Sigmoid colon (tissue), 7 donors: ENCODE measurements at places on chromosomes 3 and 15. TPM values are rescaled to one million over a fixed set of nuclear protein-coding genes. Genes with fewer than 3 reads are reported as not detected.
A peak's percentile ranks its signal among the peaks of the same experiment; 100 is the strongest.

The MGA gene
- polyA plus RNA-seq: 2.4 TPM

The TGM4 gene
- polyA plus RNA-seq: not detected

The RARB gene
- 1.2 TPM for polyA plus RNA-seq

The GOLGA6L26 gene
- polyA plus RNA-seq: 0.60 TPM

The MYL3 gene
- 8.4 TPM for polyA plus RNA-seq

The CACNA2D2 gene
- not detected for polyA plus RNA-seq

The CORO2B gene
- polyA plus RNA-seq: 2.5 TPM

The ITGA11 gene
- 0.71 TPM for polyA plus RNA-seq

The TMEM158 gene
- polyA plus RNA-seq: 0.69 TPM

The TM4SF1 gene
- polyA plus RNA-seq: 18.0 TPM

DNA sequence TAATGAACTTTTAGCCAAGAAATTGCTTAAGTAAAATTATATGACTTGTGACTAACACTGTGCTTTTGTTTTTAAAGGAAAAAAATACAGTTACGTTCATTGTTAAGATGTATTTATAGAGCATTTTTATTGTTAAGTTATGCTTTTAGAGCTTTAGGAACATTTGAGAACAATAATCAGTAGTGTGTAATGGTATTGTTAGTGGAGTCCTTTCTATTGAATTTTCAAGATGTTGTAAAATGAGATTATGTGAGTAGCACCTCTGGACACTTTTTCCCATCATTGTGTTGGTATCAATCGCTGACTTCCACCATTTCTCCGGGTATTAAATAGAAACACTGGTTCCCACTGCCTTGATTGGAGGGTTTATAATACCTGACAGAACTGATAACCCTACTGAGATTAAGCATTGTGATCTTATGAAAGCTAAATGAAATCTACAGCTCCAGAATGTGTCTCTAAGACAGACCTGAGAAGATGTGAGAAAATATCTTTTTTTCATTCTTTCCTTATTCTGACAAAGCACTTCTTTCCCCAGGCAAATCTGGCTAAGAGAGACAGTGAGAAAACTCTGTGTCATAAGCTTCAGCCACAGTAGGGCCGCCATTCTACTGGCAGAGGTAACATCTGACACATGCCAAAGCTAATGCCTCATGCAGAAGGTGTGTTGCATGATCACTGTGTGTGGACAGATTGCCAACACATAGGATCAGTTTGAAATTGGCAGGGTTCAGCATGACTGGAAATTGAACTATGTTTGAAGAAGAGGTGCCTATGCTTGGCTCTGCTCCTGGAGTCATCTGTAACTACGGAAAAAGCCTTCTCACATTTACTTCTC, 610.8 kb downstream of the MECOM start:
- no peak for DNase-seq

- DNase-seq: no peak
Measured at GRCh38 chr3:177348974-177349373, 151.7 kb upstream of the TBL1XR1 start.

DNA sequence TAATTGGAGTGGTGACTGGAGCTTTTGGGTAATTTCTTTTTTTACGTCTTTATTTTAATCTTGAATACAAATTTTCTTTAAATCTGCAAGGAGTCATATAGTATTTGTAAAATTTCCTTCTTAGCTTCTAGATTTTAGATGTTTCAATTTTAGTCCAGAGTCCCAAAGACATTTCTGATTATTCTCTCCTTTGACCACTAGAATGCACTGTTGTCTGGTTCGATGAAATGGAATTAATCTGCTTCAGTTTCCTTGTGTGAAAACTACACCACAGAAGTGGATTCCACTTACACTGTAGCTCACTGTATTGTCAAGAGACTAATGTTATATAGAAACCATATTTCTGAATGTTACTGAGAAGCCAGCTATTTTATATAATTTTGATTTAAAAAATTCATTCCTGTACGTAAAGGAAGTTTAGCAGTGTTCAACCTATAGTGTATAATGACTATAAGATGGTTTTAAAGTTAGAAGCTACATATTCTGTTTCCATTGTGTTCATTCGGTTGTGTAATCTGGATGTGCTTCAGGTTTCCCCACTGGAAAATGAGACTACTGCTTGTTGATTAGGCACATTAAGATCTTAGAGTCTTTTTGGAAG, 6.1 kb downstream of the GRAMD1C start:
- no peak for DNase-seq

GRCh38 chr15:80136854-80137253, 15.9 kb upstream of the FAH start:
- DNase-seq: no peak

GRCh38 chr15:52636459-52636858, 42.7 kb downstream of the ATOSA start:
- no peak for DNase-seq

DNA sequence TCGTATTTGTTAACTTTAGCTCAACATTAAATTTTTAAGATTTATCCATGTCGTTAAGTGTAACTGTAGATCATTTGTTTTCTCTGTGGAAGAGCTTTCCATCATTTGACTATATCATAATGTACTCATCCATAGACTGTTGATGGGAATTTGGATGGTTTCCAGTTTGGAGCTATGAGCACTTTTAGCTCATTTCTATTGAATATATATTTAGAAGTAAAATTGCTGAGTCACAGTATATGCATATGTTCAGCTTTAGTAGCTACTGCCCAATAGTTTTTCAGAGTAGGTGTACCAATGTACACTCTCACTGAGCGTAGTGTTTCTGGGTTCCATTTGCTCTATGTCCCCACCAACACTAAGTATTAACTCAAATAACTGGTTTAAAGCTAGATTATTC, 263.0 kb downstream of the ULK4 start:
- DNase-seq: no peak

DNA sequence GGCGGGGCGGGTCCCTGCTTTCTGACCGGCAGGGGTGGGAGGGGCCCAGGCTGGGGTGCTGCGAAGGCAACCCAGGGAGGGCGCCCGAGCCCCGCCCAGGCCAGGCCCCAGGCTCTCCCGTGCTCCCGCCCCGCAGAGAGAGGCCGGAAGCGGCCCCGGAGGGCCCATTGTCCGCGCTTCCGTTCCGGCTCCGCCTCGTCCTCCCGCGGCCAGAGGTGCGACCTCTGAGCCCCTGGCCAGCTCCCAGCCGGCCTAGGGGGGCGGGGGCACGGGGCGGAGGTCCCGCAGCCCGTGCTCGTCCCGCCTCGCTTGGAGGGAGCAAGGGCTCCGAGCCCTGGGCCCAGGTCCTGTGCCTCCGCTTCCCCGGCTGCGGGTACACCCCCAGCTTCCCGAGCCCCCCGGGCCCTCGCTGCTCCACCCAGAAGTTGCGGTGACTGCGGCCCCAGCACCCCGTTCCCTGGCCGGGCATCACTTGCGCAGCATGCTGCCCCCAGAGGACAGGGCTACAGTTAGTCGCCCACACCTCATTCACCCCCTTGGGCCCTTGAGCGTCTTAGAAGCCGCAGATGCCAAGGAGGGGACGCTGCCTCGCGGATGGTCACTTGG, 20.4 kb upstream of the PLXND1 start:
- peak; percentile 96 for DNase-seq

DNA sequence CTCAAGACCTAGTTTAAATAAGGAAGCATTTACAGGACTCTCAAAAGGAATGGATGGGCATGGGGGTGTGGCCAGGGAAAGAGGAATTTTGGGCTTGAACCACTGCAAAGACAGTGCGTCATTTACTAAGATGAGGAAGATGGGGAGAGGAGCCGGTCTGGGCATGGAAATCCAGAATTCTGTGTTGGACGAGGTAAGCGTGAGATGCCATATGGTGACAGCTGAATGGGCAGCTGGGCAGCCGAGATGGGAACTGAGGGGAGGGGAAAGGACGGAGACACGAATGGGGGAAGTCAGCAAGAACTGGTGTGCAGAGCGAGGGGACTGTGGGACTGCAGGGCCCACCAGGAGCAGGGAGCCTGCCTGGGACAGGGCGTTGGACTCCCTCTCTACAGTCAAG, 24.2 kb downstream of the TMEM44 start:
- no peak for DNase-seq

DNA sequence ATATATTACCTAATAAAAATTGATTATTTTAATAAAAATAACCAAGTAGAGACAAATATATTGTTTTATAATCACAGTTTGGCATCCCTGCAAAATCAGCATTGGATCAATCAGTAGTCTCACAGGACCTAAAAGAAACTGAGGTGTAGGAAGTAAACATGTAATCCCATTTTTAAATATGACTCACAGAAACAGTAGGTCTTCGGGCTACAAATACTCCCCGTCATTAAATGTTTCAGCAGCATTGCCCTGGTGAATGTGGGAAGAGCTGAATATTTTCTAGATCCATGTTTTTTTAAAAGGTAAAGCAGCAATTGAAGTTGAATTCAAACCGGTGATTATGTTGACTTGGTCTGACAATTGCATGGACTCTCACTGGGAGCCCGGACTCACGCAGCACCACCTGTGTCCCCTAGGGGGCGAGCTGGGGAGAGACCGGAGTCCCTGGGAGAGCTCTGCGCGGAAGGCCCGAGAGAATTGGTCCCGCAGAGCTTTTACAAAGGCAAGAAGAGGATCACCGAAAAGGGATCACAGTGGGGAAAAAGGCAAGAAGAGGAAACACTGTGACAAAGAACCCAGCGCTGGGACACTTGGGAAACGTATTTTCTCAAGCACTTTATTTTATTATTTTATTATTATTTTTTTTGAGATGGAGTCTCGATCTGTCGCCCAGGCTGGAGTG, 17.2 kb upstream of the USP3 start:
- DNase-seq: peak; percentile 94

DNA sequence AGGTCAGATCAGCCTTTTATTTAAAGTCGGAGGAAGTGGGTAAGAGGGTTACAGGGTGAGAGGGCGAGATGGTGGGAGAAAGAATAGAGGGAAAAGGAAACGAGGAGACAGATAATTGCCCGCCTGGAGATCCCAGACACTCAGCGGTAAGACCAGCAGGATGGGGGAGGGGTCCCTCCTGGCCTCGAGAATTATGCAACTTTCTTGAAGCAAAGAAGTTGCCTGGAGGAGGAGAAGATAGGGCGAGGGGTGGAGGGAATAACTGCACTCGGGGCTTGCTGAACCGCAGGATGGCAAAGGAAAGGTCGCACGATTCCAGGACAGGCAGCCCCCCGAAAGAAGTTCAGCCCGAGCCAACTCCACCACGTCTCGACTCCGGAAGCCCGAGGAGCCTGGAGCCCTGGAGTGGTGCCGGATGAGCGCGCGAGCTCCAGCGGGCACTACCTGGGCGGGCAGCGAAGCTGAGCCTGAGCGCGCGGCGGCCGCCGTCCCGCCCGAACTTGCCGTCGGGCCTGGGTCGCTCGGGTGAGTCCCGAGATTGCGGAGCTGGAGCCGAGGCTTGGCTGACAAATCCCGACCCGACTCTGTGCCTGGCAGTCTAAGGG, 402 bp downstream of the WWTR1 start:
- DNase-seq: no peak

DNA sequence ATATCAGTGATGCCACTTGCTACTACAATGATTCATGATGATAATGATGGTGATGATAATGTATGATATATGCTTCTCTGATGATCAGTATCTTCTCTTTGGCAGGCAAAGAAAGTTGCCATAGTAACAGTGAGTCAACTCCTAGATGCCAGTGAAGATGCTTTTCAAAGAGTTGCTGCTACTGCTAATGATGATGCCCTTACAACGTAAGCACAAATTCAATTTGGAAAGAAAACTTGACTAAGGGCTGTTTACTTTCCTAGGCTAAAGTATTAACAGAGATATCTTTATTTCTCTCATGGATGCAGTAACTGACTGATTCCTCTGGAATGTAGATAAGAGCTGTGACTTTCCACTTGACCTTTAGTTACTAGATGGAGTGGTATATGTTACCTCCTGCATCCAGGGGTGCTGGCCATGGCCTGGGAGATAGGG, 27.8 kb downstream of the ADGRG7 start:
- DNase-seq: no peak

GRCh38 chr15:37891766-37892368, 42.6 kb upstream of the TMCO5A start:
- no peak for DNase-seq

DNA sequence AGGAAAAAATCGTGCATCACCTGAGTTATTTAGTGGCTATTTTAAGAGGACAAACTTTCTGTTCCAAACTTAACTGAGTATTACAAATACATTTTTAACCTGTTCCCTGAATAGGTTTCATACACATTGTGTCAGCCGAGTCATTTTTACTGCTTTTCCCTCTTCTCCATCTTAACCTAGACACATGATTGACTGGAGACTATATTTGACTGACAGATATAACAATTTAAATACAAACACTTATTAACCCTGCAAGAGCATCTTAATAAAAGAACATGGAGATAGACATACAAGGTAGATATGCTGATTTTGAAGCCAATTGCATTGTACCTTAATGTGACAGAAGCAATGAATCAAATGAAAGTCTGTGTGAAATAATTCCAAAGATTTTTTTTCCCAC, 810.5 kb upstream of the ARPP21 start:
- no peak for DNase-seq

DNA sequence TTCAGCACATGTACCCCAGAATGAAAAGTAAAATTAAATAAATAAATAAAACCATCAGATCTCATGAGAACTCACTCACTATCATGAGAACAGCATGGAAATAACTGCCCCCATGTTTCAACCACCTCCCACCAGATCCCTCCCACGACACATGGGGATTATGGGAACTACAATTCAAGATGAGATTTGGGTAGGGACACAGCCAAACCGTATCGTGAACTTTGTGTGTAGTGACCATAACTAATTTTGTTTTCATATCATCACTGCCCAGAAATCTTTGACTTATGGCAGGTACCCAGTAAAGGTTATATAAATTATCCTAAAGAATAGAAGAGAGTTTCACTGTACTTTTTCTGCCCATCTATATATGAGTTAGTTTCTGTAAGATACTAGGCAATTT, 766.5 kb downstream of the ROBO1 start:
- no peak for DNase-seq

GRCh38 chr15:60283936-60284335, 113.8 kb downstream of the ANXA2 start:
- no peak for DNase-seq

DNA sequence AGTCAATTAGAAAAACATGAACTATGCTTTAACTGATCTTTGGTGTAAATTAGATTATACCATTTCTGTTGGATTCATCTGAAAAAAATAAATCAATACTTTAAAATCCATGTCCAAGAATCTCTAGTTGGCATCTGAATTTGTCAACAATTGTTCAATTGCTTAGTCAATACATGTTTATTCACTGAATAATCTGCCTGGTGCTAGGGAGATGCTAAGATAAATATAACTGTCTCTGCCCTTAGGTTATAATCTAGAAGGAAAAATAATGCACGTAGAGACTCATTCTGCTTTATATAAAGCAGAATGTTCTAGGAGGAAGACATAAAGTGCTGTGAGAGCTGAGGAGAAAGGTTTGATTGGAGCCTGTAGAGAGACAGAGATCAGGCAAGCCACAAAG, 537.2 kb upstream of the IL12A start:
- no peak for DNase-seq

DNA sequence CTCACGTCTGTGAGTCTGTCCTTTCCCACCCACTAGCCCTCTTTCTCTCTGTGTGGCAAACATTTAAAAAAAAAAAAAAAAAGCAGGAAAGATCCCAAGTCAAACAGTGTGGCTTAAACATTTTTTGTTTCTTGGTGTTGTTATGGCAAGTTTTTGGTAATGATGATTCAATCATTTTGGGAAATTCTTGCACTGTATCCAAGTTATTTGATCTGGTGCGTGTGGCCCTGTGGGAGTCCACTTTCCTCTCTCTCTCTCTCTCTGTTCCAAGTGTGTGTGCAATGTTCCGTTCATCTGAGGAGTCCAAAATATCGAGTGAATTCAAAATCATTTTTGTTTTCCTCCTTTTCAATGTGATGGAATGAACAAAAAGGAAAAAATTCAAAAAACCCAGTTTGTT, 97.7 kb downstream of the GAP43 start:
- no peak for DNase-seq
